ENCODE measurements at places on chromosomes 13 and 19.

GRCh38 chr19:45822716-45823115 is 7.6 kb upstream of the RSPH6A start:
- no peak for DNase-seq

- DNase-seq = no peak
Measured at GRCh38 chr19:51803967-51804366, 9.0 kb downstream of the FPR3 start.

- DNase-seq = no peak
Measured at GRCh38 chr19:6167115-6167514, 31.6 kb downstream of the ACSBG2 start.

DNA sequence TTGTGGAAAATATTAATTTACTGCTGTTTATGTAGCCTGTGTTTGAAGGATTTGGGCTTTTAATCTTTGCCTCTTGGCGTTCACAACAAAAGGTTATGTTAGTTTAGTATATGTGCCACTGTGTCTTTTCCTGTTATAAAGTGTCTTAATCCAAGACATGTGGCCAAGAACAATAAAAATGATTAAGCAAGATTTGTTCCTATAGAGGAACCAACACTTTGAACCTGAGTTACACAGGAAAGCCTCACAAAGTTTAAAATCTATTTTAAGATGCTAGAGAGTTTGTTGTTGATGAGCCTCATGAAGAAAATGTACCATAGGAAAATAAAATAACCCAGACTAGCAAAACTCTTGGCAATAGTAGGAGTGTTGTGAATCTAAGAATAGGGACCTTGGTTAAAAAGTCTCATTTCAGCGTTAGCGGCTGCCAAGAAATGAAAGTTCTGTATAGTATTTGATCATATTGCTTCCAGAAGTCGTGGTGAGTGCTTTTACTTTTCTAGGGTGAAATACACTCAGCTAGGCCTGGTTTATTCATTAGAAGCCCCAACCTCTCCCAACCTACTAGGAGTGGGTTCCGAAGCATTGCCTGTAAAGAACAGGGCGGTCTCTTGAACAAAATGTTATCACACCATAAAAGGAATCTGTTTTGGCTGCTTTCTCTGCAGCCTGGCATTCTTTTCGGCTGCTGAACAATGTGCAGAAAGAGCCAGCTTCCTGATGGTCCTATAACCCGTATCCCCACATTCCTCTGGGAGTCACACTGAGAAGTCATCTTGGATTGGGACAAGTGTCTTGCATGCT is 102.6 kb downstream of the LRCH1 start:
- peak; percentile 58 for DNase-seq

DNA sequence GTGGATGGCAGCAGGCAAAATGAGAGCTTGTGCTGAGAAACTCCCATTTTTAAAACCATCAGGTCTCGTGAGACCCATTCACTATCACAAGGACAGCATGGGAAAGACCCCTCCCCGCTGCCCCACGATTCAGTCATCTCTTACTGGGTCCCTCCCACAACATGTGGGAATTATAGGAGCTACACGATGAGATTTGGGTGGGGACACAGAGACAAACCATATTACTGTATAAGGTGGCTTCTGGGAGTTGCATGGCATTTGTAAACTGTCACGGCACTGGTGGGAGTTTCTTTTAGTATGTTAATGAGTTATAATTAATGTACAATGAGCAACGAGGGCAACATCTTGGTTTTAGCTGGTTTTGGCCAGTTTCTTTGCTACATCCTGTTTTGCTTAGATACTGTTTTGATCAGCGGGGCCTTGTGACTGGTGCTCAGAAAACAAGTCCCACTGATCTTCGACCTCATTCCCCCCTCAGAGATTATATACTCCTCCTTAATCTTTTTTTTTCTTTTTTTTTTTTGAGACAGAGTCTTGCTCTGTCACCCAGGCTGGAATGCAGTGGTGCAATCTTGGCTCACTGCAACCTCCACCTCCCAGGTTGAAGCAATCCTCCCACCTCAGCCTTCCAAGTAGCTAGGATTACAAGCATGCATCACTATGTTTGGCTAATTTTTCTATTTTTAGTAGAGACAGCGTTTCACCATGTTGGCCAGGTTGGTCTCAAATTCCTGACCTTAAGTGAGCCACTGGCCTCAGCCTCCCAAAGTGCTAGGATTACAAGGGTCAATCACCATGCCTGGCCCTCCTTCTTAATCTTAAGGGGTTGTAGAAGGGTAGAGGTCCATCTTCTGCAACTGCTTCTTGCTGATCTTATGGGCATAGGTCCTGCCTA is 21.3 kb upstream of the ZNF599 start:
- no peak for DNase-seq

- no peak for DNase-seq
Measured at GRCh38 chr19:6424195-6424938, at the start of gene KHSRP. Gene KHSRP (minus strand): TSS chr19:6424811. CDS start chr19:6424701, 110 bp downstream.

Measured in fibroblast of the aortic adventitia (primary cell).